ENCODE measurements at places on chromosomes 4 and X.

DNA sequence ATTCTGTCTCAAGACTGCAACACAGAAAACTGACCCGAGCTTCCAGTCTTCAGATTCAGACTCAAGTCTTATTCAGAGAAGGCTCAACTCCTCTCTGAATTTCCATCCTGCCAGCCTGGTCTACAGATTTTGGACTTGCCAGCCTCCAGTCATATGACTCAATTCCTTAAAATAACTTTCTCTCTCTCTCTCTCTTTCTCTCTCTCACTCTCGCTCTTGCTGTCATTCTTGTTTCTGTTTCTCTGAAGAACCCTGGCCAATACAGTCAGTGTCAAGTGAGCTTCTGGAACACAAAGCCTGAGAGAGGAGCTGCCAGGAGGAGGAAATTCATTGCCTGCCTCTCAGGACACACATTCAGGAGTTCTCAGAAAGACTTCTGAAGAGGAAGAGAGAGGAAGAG is 154.9 kb downstream of the PARM1 start:
- no peak for DNase-seq

GRCh38 chrX:124467202-124467601 is 120.8 kb downstream of the SH2D1A start:
- DNase-seq, result no peak

GRCh38 chr4:141074098-141074878 is 59.0 kb downstream of the RNF150 start:
- no peak for DNase-seq

DNA sequence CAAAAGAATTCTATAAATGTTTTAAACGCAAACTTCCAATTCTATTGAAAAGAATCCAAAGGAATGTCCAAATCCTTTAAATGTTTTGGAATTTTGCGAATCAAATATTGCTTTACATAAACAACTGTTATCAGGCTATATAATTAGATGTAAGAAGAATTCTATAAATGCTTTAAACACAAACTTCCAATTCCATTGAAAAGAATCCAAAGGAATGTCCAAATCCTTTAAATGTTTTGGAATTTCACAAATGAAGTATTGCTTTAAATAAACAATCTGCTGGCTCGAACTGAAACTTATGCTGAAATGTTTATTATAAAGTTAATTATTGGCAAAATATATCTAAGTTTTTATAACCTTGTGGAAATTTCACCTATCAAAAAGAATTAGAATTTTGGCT is 16.1 kb downstream of the DAPP1 start:
- no peak for DNase-seq

GRCh38 chr4:104015680-104016079 is 295.9 kb upstream of the TACR3 start:
- DNase-seq, result no peak

DNA sequence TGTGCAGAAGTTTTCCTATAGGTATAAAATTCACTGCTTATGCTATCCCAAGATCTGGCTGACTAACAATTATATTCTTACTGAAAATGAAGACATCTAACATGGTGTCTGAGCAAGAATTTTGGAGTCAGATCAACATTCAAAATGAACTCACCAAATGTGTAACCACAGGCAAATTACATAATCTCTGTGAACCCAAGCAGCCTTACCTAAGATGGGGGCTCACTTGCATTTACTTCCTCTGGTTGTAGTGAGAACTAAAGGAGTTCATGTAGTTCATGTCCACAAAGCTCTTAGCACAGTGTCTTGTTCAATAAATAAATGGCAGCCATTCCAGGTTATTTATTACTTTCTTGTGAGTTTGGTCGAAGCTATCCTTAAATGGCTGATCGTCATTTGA is 163.9 kb upstream of the LCORL start:
- DNase-seq, result no peak

- DNase-seq, result no peak
These were observed 53.6 kb downstream of the BLTP1 start for GRCh38 chr4:122205687-122206086.

- no peak for DNase-seq
These were observed 521.9 kb downstream of the FAT4 start for GRCh38 chr4:125836597-125837195.

DNA sequence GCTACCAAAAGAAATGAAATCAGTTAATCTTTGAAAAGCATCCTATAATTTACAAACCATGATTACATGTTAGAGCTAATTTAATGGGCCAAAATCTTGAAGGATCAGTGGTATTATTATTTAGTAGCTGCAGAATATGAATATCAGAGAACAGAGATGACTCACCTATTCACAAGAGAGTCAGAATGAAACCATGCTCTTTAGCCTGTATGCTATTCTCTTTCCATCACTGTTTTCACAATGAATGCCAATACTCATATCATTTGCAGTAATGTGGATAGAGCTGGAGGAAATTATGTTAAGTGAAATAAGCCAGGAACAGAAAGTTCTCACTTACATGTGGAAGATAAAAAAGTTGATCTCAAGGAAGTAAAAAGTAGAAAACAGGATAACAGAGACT is 414.1 kb downstream of the CENPC start:
- DNase-seq, result no peak

DNA sequence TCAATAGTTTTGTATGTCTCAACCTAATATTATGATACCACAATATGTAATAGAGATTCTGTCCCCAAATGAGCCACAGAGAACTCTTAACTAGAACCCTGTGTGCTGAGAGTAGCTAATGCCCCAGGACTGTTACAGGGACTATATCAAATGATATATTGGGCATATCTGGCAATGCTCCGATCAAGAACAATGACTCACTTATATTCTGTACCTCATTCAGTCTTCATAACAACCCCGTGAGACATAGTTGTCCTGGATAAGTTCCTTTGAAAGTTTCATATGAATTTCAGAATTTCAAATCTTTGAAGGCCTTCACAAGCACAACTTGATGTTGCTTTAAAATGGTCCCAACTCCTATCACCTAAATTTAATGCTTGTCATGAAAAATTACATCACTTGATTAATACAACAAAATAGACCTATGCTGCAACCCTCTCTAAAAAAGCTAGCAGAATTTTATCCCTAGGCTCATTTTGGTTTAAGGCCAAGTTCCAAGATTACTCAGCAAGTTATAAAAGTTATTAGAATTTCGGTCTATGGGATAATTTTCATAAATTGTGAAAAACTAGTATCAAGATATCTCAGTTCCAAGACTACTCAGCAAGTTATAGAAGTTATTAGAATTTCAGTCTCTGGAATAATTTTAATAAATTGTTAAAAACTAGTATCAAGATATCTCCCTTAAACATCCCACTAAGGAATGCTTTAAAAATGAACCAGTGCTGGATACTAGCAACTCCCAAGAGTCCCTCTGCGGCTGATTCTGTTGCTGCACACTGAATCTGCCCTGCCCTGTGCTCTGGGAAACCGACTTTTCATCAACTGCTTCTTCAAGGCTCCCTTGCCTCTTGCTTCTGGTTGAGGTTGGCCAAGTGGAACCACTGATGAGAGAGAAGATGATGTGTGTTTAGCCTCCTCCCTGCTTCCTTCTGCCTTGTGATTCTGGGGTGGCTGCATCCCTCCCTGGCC is 6.0 kb upstream of the ANXA3 start:
- DNase-seq, result no peak

DNA sequence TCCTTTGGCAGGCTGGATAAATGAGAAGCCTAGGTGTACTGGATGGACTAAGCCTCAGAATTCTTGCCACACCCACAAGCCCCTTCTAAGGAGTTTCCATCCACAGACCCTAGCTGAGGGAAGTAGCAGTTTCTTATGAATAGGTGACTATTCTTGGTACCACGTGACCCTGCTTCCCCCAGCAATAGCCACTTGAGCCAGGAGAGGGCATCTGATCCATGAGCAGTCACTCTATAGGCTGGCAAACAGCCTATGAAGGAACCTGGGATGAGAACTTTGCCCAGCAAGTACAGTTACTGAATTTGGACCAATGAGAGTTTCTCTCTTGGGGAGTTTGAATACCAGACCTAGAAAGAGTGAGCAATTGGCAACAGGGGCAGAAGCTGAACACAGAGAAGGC is 84.0 kb downstream of the RTL9 start:
- no peak for DNase-seq

GRCh38 chr4:2790583-2791517 is 2.0 kb upstream of the SH3BP2 start:
- no peak for DNase-seq

DNA sequence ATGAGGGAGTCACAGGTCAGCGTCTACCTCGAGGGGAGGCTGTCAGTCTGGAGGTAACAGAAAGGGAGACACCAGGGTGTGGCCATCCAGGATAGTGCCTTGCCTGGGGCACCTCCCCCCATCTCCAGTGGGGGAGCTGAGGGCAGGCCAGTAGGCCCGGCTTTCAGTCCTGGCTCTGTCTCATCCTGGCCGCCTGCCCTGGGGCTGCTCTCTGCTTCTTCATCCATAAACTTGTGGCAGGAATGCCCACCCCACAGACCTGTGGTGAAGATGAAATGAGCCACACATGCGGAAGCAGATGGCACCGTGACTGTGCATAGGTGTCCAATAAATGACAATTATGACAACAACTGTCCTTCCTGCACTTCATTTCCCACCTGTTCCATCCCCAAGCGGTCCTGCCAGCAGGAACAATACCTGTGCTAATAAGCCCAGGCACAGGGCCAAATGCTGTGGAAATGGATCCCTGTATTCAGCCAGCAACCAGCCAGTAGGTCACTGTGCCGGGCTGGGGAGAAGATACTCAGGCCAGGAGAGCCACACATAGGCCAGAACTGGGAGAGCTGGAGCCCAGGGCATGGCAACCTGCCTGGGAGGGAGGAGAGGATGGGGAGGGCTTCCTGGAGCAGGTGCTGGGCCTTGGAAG is 30.2 kb downstream of the TRO start:
- DNase-seq, result no peak

- DNase-seq, result peak; percentile 88
These were observed 824 bp upstream of the UGDH start for GRCh38 chr4:39528061-39528465.

DNA sequence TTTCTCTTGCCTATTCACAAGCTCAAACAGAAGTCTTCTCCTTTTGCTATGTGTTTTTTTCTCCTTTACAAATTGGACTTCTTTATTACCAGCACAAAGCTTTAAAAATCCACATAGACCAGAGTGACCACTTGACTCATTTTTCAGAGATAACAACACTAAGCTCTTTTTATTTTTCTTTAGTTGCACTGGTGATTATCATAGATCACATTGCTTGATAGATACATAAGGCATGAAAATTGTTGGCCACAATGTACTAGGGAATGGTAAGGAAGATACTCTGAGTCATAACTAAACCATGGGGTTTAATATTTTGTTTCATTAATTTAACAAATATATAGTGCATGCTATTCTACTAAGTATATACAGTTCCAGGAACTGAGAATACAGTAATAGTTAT is 159.0 kb downstream of the GASK1B start:
- DNase-seq, result no peak

DNA sequence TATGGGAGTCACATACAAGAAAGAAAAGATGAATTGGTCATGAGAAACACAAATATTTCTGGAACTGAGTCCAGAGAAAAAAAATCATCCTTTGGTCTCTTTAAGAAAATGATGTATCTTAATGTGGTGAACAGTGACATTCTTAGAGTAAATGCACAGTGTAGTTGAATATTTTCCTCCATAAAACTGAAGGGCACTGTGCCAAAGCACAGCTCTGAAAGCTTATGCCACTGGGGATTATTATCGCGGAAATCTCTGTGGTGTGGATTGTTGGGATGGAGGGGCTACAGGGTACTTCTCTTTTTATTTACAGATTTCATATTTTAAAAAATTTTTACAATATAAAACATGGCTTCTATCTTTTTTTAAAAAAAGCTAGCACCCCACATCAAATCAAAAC is 908.1 kb downstream of the CCSER1 start:
- no peak for DNase-seq

DNA sequence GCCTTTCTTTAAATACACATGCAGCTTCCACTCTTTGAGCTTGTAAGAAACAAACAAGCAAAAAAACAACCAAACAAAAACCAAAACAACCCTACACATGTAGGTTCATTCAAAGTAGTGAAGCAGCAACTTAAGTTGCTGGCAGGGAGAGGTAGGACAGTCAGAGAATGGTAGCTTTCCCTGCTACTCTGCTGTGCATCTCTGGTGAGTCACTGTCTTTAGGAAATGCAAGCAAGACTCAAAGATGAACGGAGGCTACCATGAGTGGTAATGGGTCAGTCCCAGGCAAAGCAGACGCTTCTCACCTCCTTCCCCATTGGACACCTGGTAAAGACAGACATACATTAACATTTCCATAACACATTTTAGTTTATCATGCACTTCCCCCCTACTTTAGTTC is 43.2 kb downstream of the PGRMC2 start:
- DNase-seq, result no peak

DNA sequence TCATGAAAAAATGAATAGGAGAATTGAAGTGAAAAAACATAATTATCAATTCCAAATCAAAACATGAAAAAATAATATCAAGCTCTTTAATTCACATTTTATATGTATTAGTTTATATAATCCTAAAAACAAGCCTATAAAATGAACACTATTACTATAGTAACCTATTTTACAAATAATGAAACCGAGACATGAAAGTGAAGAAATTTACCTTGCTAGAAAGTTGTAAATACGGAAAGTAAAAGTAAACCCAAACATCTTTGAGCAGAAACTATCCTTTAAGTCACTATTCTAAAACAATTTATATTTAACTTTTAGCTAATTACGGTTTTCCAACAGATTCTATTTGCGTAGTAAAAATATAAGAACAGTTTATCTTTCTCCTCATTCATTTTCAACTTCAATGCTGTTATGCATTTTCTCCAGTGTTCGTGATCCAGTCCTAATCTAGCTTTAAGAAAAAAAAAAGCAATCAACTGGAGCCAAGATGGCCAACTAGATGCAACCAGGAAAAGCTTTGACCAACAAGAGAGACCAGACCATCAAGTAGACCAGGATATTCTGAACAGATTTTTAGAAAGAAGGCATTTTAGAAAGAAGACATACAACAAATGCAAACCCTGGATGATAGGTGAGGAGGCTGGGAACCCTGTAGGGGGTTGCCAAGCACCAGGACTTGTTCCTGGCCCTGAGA is 67.0 kb downstream of the DDX53 start:
- no peak for DNase-seq

- no peak for DNase-seq
These were observed 25.3 kb upstream of the CT45A1 start for GRCh38 chrX:135688137-135688536.

- no peak for DNase-seq
These were observed 96.7 kb downstream of the SRPX start for GRCh38 chrX:38124000-38124399.

DNA sequence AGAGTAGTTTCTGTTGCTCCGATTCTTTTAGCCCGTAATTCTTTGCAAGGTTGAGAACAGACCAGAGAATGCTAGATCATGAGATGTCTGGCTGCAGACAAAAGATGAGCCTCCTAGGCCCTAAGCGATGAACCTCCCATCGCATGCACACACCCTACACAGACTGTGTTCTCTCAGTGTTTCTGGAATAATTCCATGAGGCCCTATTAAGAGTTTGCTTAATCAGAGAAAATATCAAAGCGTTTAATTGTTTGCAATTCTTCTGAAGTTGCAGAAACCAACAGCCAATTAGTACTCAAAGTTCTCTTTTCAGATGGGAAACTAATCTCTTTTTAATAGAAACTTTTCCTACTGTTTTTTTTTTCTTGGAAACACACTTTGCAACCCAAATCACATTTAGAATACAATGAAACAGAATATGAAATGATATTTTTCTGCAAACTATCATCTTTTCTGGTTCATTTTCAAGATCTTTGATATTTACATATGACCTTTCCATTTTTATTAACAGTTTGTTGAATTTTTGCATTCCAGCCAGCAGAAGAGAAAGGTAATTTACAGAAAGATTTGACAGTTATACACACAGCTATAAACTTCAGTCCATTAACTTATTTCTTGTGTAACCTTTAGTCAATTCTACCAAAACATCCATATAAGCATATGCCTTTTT is 1525.6 kb downstream of the ARAP2 start:
- DNase-seq, result no peak

Measured in cardiac septum (tissue), 1 donor.